GM04504 (cell line): ENCODE measurements at places on chromosomes 5 and 9.

- DNase-seq = no peak
Observed at GRCh38 chr5:171158581-171158980, 150.5 kb upstream of the TLX3 start.

DNA sequence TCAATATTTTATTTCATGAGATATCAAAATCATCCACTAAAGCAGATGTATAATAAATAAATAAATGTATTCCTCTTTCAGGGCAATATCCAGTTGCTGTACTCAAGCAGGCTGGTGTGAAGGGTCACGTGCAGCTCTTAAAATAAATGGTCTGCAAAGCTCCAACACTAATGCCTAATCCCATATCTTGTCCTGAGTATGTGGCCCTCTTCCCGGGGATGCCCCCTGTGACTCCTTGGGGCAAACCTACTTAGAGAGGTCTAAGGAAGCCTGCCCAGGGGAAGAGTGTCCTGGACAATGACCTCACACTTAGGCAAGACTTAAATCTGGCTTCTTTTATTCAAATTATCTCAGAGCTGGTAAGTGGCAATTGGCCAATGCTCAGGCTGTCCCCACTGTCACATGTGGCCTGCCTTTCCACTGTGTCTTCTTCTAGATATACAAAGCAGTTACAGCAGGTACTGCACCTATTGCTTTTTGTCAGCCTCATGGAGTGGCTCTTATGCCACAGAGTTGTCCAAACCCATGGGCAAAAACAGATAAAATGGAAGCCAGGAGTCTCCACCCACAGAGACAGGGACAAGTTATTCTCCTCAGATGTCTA, 55.3 kb downstream of the SEMA5A start:
- DNase-seq = no peak

- DNase-seq = peak; percentile 12
Observed at GRCh38 chr9:108885643-108886348, 23.7 kb downstream of the ACTL7A start.

DNA sequence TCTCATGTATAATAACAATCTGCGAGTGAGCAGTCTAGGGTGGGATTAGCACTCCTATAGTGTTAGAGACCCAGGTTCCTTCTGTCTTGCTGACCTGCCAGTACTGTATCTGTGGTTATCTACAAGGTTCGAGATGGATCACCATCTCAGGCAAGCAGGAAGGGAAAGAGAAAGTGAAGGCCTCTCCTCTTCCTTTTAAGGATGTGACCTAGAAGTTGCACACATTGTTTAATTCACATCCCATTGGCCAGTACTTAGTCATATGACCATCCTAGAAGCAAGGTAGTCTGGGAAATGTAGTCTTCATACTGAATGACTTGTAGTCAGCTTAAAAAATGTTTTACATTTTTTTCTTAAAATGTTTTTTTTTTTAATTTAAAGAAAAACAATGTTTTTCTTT, 168.6 kb downstream of the CARTPT start:
- DNase-seq = no peak

GRCh38 chr9:33620738-33621439, 96.8 kb downstream of the ANKRD18B start:
- peak; percentile 48 for DNase-seq

DNA sequence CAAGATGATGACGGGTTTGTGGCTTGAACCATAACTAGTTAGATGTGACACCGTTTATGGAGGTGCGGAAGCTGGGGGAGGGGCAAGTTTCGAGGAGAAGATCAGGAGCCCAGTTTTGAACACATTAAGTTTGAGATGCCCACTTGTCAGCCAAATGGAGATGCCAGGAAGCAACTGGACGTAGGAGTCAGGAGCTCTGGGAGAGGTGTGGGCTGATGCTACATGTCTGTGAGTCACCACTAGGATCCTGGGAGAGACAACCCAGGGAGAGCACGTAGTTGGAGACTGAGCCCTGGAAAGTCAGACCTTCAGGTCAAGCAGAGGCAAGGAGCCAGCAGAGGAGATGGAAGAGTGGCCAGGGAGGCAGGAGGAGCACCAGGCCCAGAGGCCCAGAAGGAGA, 48.8 kb upstream of the SLC25A51 start:
- peak; percentile 56 for DNase-seq

DNA sequence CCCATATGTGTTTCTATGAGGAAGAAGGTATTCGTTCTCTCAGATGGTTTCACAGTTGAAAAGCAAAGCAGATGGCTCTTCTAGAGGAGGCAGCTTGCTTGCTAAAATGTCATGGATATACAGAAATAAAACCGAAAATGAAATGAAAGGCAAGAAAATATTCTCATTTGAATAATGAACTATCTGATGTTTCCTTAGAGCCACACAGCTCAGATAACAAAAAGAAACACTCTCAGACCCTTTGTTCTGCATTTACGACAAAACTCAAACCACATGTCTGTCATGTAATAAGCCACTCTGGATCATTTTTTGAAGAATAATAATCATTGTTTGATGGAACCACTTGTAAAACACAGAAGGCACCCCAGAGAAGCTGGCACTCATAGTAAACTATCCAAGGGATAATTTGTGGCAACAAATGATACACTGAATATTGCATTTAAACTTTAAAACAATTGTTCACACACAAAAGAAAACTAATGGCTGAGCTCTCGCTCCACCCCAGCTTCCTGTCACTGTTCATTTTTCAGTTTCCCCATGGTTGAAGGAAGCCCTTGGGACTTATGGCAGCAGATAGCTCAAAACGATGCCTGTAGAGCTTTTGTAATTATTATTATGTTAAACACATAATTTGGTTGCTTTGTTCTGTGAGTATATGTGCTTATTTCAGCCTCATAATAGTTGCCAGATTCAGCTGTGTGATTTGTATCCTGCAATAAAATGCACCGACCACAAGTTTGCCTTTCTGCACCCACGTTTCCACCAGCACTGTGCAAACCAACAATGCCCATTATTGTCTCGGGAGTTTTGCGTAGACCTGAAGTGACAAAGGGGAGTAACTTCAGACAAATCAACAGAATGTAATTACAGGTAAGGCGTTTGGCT, 256.0 kb downstream of the TMEM167A start:
- DNase-seq = no peak

DNA sequence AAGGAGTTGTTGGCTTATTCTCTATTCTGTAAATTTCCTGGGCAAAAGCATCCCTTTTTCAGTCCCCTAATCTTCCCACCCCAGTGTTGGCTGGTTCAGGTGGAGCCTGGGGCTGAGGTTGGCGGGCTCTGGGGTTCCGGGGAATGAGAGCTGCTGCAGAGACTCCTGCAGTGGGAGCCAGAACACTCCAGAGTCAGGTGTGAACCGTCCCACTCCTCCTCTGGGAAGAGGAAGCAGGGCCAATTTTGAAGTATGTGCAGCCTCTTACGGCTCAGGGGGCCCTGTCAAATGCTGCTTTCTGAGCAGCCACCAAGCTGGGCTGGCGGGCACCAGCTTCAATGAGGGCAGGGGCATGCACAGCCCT, 42.8 kb downstream of the JADE2 start:
- no peak for DNase-seq

DNA sequence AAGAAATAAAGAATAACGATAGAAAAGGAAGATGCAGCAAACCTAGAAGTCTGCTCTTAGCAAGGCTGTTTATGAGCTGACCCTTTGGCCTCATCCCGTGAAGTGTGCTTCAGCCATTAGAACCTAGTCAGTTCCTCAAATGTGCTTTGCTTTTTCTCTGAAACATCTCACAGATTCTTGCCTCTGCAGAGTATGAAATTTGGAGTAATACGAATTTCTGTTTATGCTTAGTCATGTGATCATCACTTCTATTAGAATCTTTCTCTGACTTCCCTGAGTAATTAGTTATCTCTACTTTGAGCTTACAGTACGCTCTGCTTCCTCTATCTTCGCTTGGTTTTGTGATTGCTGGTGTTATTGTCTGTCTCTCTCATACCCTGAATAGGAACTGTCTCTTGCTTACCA, 11.3 kb downstream of the CYSTM1 start:
- DNase-seq = no peak

GRCh38 chr5:177403792-177404640, 3.6 kb upstream of the PFN3 start:
- DNase-seq = no peak

DNA sequence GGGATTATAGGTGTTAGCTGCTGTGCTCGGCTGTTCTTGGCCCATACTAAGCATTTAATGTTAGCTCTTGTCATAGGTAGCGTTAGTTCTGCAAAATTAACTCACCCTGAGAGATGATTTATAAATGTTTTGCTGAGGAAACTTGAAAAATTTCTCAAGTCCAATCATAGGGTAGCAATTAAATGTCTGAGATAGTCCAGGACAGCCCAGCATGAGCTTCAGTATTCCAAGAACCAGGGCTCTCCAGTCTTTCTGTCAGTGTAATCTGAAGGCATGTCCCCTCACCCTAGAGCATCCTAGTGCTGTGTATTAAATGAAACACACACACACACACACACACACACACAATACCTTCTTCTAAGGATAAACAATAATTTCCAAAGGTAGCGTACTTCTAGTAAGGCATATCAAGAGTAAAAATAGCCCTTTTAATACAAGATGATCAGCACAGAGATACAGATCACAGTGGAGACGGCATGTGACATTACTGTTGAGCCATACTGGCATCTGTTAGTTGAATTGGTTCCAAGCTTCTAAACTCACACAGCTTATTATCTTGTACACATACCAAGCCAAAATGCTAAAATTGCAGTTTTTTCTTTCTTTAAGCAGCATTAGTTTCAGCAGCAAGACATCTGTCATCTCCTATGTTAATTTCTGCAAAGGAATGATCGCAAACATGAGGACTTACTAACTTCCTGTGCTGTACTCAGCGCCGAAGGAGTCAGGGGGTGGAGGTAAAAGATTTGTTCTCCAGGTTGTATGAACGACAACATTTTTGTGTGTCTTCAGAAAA, 46.3 kb upstream of the JMY start:
- no peak for DNase-seq

GRCh38 chr5:68315679-68316271, 100.2 kb downstream of the PIK3R1 start:
- DNase-seq = no peak

GRCh38 chr5:107196500-107197059, 474.2 kb downstream of the EFNA5 start:
- no peak for DNase-seq

DNA sequence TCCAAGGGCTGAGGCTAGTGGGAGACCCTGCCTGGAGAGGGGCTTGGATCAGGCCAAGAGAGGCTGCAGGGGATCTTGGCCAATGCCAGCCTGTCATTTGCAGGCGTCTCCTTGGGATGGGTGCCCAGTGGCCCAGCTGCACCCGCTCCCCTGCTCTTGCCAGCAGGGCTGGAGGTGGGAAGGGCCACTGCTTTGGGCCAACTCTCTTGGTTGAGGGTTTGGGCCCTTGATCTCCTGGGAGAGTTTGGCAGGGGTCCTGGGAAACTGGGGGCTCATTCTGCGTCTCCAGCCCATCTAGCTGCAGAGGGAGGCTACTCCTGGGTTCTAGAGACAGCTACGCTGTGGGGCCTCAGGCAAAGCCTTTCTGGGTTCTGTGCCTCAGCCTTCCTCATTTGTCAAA, 10.5 kb downstream of the PSD2 start:
- DNase-seq = no peak

DNA sequence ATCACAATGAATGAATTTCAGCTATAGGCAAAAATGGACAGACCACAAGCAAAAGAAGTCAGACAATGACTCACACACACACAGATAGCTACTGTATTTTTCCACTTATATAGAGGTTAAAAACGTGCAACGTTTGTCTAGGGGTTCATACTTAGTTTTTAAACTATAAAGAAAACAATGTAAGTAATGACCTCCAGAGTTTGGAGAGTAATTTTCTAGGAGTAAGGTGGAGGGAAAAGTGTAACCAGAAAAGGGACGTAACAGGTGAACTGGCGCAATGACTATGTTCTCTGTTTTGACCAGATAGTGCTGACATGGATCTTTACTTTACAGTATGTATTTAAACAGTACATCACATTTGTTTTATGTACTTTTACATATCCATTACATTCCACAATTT, 51.1 kb downstream of the FNIP1 start:
- DNase-seq = no peak

- DNase-seq = no peak
Observed at GRCh38 chr9:93536167-93536566, 40.2 kb upstream of the PHF2 start.

DNA sequence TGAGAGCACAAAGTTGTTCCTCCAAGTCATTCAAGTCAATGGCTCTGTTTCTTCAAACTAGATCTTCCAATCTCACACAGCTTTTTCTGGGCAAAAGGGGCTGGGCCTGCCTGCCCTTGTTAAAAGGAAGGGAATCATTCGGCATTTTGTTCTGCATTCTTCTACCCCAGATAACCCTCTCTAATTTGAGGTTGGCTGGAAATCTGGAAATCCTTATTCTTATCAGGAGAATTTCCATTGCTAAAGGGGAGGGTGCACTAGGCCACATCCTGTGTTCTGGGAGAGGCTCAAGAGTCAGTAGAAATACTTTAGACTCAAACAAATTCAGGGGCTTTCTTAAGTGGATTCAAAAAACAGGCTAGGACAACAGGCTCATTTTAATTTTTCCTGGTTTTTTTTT, 384.7 kb upstream of the ZNF462 start:
- DNase-seq = no peak

- no peak for DNase-seq
Observed at GRCh38 chr9:6034954-6035353, 19.5 kb upstream of the RANBP6 start.

GRCh38 chr5:116731432-116731831, 156.8 kb upstream of the SEMA6A start:
- no peak for DNase-seq

GRCh38 chr5:134579284-134579771, 53.3 kb downstream of the SAR1B start:
- DNase-seq = no peak

DNA sequence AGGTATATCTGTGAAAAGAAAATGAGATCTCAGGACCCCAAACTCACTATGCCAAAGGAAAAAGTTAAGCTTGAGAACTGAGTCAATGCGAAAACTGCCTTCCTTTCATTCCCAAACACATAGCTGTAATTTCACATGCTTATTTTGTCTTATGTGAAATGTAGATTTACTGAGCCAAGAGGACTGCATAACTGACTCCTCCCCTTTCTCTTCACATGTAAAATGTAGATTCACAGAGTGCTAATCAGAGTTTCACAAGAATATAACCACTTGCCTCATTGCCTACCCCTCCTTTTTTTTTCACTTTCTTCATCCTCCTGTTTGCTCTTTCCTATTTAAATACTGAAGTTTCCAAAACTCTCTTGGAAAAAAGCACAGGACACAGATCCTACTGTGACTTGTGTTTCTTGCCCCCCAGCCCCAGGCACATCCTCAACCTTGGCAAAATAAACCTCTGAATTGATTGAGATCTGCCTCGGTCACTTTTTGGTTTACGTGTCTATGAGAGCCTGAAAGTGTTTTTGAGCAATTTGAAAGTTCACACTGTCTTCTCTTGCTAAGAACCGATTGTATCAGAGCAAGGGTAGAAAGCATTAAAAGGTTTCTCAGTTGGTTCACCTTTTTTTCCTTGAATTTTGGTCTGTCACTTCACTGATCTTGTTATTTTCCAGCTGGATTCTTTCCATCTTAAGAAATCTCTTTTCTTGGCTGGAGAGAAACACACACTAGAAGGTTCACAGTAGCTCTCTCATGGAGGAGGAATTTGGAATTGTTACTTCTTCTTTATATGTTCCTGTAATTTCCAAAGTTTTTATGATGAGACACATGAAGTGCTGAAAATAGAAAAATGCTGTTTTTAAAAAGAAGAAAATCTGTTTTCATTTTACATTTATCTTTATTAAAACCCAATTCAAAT, 44.8 kb upstream of the SNAPC3 start:
- no peak for DNase-seq

GRCh38 chr5:65172486-65173129, 309.1 kb downstream of the ADAMTS6 start:
- DNase-seq = peak; percentile 25

- no peak for DNase-seq
Observed at GRCh38 chr9:73026375-73026774, 73.5 kb upstream of the ALDH1A1 start.
